BJ (cell line): ENCODE measurements at places on chromosomes 3 and 15. TPM values are rescaled to one million over a fixed set of nuclear protein-coding genes. Genes with fewer than 3 reads are reported as not detected.

Gene CNTN4
- not detected in 2 replicates for polyA plus RNA-seq

Gene CMTM7
- 12.7 and 13.7 TPM in 2 replicates for polyA plus RNA-seq

Gene SAMD7
- polyA plus RNA-seq, result not detected in 2 replicates

Gene CHDH
- polyA plus RNA-seq, result 0.13 and 0.18 TPM in 2 replicates

Gene ERICH6
- polyA plus RNA-seq, result not detected in 2 replicates

Gene UROC1
- polyA plus RNA-seq, result not detected in 2 replicates

Gene C3orf20
- polyA plus RNA-seq, result not detected in 2 replicates

- DNase-seq, result no peak
Measured at GRCh38 chr3:10845839-10846656, 30.0 kb downstream of the SLC6A11 start.

- no peak for DNase-seq
Measured at GRCh38 chr3:129058441-129059200, 2.0 kb upstream of the GP9 start.

DNA sequence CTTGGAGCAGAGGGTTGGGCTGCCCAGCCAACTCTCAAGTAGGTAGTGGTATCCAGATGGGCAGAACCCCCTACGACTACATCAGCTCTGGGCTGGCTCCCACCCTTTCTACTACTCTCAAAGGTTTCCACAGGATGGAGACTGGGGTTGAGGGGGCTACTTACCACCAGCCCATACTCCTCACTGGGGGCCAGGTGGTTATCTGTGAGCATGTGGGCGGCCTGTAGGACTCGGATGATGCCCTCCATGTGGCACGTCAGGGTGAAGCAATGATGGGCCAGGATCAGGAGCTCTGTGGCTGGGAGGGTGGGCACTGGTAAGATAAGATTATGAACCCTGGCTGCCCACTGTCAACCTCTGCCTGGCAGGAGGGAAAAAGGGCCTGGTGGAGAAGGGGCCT lies 33.4 kb downstream of the EIF3J start:
- DNase-seq, result no peak

DNA sequence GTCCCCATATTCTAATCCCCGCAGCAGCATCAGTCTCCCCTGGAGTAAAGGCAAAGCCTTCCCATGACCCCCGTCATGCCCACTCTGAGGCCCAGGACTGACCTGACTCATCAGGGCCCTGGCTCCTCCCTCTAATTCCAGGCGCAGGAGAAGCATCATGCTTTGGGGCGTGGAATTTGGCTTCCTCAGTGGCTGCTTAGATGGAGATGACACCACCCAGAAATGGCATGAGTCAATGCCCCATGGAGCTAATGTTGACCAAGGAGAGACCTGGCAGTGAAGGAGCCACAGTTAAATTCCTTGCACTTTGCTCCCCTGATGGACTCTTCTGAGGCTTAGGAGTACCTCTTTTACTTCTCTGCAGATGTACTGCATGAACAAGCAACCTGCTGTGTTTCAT lies 204.2 kb upstream of the PROK2 start:
- DNase-seq, result no peak

DNA sequence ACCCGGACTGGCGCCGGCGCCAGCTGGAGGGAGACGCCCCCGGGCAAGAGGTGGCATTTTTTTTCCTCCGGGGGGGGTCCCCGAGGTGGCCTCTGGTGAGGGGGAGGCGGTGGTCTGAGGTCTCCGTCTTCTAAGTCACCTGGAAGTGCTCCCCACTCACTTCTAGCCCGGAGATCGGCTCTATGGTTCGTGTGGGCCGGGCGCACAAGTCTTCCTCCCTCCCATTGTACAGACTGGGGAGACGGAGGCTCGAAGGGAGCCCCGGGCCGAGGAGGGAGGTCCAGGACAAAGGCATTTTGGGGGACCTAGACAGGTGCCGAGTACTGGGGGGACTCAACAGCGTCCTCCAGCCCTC lies 4.4 kb downstream of the GATA2 start:
- no peak for DNase-seq

DNA sequence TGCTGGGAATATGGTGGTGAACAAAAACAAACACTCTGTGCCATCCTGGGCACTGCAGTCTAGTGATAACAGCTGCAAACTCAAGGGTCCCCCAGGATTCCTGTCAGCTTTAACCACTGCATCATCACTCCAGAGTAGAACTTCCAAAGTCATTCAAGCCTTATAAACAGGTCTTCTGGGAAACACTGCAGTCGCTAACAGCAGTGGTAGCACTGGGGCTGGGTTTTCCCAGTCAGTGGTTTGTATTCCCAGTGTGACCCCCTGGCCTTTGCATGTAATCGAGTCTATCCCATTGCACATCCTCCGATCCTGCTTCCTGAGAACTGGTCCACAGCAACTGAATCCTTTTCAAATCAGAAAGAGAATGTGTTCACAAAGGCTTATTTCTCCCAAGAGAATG lies 623.5 kb downstream of the EDEM1 start:
- DNase-seq, result no peak

DNA sequence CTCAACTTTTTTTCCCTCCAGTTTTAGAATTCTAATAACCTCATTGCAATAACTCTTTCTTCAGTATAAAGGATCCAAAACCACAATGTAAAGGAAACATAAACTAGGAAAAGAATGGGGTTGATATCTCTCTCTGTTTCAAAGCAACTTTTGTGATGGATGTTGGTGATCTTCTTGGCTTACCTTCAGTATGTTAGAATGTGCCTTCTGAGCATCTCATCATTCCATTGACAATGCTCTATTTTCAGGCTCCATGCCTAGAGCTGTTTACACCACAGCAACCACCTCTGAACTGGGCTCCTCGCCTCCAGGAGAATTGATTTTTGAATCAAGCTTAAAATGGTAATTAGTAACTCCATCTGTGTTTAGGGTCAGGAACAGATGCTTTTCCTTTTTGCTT lies 6.6 kb downstream of the NLGN1 start:
- DNase-seq, result no peak

DNA sequence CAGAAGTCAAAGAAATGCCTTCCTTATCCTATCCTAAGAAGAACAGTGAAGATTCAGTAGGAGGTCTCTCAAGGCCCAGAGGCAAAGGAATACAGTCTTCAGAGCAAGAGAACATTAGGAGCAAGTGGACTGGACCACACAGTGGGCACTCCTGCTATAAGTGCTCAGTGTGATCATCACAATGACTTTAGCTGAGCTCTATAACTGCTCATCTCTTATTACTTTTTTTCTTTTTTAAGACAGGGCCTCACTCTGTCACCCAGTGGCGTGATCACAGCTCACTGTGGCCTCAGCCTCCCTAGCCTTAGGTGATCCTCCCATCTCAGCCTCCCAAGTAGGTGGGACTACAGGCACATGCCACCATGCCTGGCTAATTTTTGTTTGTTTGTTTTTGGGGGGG lies 48.1 kb downstream of the COL8A1 start:
- no peak for DNase-seq

DNA sequence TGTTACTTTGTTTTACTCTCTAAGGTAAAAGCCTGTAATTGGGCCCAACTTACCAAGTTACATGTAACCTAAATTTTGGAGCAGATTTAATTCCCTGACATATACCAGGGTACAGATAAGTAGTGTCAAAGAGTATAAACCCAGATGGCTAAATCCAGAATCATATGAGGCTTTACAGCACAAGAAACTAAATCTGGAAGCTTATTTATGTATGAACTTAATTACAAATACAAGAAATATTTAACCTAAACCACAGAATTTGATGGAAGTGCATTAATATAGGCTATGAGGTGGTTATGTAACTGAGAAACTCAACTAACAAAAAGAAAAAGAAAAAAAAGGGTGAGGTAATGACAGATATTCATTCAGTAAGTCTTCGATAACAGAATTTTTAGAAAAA lies 930.2 kb upstream of the ALCAM start:
- no peak for DNase-seq

GRCh38 chr3:187016639-187017345 lies 86.5 kb downstream of the ST6GAL1 start:
- DNase-seq, result no peak

- no peak for DNase-seq
Measured at GRCh38 chr3:79018671-79019136, 749.1 kb downstream of the ROBO1 start.

DNA sequence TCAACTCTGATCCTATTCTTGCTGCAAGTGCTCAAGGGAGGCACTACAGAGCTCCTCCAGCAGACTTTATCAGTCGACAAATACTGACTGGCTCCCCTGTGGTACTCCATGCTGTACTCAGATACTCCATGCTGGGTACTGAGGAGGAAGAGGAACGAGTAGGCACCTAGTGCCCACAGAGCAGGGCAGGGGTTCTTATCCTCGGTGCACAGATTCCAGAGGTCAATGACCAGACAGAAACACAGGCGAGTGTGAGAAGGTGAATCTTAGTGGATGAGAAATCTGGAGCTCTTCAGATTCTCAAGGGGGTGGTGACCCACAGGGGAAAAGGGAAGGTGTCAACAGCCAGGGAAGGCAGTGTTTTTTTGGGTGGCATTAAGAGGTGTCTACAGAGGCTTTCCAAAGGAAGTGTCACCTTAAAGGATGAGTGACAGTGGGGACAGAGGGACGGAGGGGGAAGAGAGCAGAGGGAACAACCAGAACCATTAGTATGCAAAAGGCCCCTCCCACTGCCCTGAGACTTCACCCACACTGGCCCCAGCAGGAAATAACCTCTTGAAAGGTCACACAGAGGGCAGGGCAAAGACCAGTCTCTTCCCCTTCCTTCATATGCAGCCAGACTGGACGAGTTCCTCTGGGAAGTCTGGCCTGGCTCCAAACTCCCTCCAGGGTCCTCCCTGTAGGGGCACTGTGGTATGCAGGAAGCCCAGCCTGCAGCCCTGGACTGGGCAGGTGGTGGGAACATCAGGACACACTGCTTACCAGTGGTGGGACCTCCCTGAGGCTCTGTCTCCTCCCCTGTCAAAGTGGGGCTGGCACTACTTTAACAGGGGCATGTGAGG lies 27.5 kb downstream of the CCDC12 start:
- DNase-seq, result no peak

DNA sequence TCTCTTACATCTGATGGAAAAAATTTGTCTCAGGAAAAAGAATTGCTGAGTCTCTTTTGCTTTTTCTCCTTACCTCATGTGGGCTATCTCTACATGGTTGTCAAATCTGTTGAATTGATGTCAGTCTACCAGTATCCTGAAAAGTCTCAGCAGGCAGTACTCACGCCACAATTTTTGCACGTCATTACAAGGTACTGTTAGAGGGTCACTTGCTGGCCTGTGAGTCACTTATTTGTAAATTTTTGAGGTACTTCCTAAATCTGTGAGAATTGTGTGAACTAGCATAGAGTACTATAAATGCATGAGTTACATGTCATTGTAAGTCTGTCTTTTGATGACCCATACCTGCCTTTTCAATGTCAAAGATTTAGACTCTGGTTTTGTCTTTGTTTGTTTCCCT lies 15.9 kb downstream of the HPS3 start:
- no peak for DNase-seq
